BJ (cell line): ENCODE measurements at places on chromosomes 1 and 21.

GRCh38 chr1:8398086-8398485, 80.2 kb downstream of the SLC45A1 start:
- DNase-seq: no peak

GRCh38 chr21:35427320-35428000, 378.4 kb upstream of the RUNX1 start:
- DNase-seq: no peak

DNA sequence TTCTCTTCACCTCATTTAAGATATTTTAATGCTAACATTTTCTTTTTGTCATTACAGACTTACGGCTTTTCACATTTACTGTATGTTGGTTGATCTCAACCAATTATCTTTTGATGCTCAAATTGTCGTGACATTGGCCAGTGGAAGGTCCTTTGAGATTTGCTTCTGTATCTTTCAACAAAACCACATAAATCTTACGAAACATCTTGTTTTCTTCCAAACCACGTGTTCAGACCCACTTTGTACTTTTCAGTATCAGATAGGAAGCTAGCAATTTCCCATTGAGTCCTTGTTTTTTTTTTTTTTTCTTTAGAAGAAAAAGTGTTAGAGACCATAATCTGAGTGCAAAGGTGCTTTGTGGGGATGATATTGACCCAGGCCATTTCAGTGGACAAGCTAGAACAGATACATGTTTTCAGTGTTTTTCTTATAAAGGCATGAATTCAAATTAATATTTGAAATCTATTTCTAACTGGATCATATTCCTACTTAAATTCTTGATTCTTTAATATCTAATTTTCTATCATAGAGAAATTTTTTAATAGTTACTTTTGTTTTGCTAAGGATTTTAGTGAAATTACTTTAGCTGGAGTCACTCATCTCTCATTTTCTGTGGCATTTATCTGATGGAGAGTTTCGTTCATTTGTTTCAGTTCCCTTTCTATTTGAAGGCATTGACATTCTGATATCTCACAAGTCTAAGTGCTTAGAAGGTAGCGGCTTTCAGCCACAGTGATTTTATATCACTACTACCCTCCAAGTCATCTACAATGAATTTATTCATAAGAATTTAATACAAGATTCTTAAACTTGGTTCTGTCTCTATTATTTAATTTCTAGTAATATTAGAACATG, 26.7 kb downstream of the ATG4C start:
- no peak for DNase-seq

DNA sequence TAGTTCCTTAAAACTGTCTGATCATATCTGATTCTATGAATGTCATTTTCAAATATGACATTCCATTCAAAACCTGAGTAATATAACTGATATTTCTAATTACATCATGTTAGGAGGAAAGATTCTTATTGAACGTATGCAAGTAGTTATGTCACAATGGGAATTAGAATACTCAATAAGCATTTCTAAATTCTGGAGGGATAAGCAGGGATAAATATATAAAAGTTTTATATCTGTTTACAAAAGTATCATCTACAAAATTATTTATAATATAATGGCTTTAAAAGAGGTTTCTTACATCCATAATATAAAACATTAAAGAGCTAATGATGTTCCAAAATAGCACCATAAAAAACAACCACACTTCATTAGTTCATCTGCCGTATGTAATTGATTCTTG, at the start of gene OR14A2:
OR14A2 (minus strand) TSS at position 101 of the 400 bp plus-strand sequence.
- DNase-seq: no peak

- DNase-seq: no peak
Measured at GRCh38 chr21:44919111-44919912, 1.4 kb downstream of the ITGB2 start.
